ENCODE measurements at places on chromosomes 3 and 15.

- no peak for DNase-seq
These were observed 249.3 kb upstream of the FEZF2 start for GRCh38 chr3:62622553-62623174.

DNA sequence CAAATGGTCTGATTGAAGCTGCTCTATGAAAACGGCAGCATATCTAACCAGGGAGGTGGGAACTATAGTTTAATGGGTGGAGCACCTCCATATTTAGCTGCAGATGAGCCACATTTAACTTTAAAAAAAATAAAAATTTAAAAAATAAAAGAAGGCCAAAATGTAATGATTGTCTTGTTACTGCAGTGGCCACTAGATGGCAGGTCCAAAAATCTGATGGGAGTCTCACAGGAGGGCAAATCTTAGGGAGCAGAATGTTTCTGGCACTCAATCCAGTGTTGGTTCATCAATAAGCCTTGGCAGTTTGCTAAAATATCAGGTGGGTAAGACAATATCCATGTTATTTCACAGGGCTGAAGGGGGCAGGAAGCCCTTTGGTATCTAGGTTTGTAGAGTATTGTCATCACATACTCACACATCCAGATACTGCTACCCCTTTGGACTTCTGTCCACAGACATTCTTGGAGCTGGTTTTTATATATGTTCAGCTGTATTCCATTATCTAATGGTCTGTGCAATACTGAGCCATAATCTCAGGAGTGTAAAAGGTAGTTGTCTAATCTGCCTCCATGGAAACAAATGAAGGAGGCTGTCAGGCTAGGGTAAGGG lies 233.3 kb downstream of the TIGIT start:
- no peak for DNase-seq

- no peak for DNase-seq
These were observed 3.8 kb downstream of the NCEH1 start for GRCh38 chr3:172707030-172707429.

DNA sequence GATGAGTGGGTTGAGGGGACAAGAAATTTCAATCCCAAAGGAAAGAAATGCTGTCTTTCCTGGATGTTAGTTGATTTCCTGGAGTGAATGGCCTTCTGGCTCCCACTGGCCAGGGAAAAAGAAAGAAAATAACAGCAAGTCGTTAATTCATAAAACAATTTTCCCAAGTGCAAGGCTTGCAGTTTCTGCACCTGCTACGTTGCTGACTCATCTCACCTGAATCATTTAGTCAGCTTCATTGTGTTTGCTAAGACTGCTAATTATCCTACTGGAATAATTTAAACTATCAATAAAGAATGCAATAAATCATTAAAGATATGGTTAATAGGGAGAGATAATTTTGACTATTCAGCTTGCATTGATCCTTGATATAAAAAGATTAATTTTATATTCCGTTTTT lies 387.6 kb downstream of the ROBO2 start:
- DNase-seq = no peak

DNA sequence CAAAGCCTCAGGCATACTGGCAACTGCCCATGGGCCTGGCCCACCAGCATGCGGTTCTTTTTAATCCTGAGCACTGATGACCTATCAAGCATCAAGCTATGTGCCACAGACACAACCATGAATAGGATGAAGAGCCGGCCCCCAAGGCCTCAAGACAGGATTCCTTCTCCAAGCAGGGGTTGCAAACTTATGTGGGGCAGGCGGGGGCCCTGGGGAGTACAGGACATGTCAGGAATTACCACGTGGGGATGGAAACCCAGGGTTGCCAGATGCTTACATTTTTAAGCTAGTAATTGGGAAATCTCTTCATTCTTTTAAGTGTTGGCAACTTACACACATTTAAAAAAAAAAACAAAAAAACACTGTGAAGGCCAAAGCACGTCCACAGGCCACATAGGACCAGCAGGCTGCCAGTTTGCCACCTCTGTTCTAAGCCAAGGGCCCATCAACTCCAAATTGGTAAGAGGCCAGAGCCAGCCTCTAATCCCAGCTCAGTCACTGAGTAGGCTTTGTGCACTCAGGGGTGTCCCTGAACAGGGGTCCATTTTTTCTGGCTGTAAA lies 32.8 kb downstream of the BDH1 start:
- DNase-seq = no peak

- DNase-seq = no peak
These were observed 31.0 kb upstream of the SLCO2A1 start for GRCh38 chr3:134060561-134061385.

DNA sequence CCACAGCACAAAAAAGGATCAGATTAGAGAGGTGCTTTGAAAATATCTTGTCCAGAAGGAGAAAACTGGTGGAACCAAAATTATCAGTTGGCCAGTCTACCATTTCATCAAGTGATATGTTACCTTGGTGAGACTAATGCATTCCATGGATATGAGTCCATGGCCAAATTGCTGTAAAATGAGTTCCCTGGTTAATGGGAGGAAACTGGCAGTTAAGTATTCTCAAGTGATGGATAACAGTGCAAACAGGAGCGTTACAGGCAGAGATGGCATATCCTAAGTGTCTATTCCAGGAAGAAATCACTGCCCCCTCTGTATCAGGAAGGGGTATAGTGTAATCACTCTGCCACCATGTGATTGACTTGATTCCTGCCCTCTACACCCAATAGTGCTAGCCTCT lies 34.0 kb downstream of the MYRIP start:
- DNase-seq = no peak

GRCh38 chr3:133663569-133664313 lies 2.0 kb upstream of the TOPBP1 start:
- no peak for DNase-seq

- DNase-seq = no peak
These were observed 59.4 kb downstream of the MAGEF1 start for GRCh38 chr3:184652465-184652864.

GRCh38 chr3:16476636-16477035 lies 36.9 kb downstream of the RFTN1 start:
- no peak for DNase-seq

GRCh38 chr3:123383091-123384053 lies 65.5 kb downstream of the ADCY5 start:
- no peak for DNase-seq

DNA sequence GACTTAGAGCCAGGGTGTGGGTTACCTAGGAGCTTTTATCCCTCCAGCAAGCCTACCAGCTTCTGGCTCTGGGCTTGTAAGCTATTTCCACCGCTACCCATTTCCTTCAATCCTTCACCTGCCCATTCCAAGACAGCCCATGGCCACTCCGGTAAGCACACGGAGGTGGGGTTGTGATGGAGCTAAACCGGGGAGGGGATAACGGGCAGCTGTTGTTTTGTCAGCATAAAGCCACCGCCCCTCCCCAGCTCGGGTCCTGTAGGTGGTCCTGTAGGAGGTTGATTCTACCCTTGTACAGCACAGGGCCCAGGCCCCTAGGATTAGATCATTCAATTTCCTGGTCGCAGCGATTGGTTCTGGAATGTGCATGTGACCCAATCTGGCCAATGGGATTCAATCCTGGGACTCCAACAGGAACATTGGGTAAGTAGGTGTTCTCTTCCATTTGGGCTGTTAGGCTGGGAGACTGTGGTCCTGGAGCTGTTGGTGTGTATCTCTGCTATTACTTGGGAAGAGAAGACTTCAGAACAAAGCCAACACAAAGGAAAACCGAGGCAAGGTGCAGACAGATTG lies 150.6 kb downstream of the RAB11A start:
- DNase-seq = no peak

GRCh38 chr3:172232579-172233212 lies 193.3 kb downstream of the FNDC3B start:
- DNase-seq = no peak

DNA sequence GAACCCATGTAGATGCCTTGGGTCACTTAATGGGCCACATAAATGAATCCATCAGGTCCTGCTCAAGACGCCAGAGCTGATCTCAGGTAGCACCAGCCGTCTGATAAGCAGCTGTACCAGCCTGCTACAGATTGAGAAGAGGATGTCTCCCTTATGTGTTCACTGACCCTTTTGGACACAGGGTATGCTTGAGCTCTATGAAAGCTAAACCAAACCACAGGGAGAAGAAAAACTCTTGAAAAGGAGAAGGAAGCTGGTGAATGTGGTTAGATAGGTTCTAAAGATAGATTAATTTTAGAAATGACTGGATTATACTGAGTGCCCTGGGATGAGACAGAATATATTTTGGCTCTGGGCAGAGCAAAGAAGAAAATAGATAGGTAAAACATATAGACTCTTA lies 187.5 kb downstream of the SPATA16 start:
- DNase-seq = no peak

GRCh38 chr3:47295322-47295721 lies 12.6 kb downstream of the KLHL18 start:
- DNase-seq = no peak

DNA sequence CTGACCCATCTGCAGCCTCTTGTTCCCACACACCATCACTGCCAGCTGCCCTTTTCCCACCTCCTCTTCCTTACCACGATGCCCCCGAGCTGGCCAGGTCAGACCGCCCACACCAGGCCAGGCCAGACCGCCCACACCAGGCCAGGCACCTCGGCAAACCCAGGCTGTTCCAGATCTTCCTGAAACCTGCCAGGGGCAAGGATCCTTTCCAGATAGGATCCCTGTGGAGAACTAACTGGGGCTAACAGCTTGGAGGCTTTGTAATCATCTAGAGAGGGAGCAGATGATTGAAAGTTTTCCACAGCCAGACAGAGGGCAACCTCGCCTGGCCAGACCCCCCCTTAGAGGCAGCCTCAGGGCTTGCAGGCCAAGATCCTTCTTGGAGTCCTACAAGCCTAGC lies 287.3 kb upstream of the TLE3 start:
- DNase-seq = no peak

Measured in stimulated activated CD4-positive, alpha-beta T cell treated with anti-CD3 and anti-CD28 coated beads, Interleukin-1b, Interleukin-23, amount 100 ng/mL, for 24 hours (primary cell).